Stimulated activated CD4-positive, alpha-beta T cell treated with anti-CD3 and anti-CD28 coated beads, Interleukin-15, amount 100 ng/mL, for 1 hour (primary cell): ENCODE measurements at places on chromosomes 7 and 10.

GRCh38 chr7:117619681-117620080, 139.9 kb downstream of the CFTR start:
- DNase-seq, result no peak

- no peak for DNase-seq
These were observed 25.3 kb upstream of the MTPAP start for GRCh38 chr10:30374353-30374752.

GRCh38 chr10:69208761-69209160, 11.4 kb upstream of the HKDC1 start:
- DNase-seq, result no peak

DNA sequence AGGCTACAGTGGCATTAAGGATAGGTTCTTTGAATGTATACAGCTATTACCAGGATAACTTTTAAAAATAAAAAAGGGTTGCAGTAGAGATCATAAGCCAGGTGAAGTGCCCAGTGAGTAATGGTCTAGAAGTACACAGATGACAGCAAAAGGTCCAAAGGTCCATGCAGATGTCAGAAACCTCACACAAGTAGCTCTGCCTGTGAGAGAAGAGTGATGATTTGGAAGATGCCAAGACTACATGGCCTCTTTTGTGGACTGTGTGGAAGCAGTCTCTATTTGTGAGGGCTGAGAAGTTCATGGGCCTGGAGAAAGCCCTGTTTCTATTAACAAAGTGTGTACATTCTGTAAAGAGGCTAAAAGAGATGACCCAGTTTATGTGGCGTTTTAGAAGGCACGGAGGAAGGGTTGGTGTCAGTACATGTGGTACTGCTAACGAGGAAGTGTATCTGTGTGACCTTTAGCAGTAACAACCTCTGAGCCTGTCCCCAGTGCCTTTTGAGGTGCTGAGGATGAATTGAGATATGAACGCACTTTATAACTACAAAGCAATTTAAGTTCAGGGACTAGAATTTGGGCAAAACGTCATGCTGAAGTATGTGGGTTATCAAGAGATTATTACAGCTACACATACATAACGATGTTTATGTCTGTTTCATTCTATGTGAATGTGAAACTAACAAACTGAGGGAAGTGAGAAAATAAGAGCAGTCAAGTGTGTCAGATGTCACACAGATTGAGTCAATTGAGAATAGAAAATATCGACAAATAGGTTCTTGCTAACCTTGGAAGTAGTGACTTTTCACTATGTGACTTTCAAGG, 7.6 kb downstream of the CYCS start:
- no peak for DNase-seq

GRCh38 chr10:132434405-132435005, 37.5 kb downstream of the PWWP2B start:
- DNase-seq, result peak; percentile 41

DNA sequence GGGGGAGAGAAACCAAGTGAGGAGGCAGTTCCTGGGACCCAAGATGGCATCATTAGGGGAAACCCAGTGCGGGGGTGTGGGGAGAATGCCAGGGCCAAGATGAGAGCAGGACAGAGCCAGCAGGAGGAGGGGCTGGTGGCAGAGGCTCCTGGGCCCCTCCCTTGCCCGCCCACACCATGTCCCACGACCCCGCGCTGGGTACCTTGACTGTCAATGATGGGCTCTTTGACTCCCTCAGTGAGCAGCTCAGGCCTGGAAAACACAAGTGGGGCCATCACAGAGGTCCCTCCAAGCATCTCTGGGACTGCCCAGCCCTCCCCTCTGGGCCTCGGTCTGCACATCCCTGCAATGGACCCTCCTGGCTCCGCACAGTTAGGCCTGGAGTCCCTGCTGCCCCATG, 75.4 kb downstream of the RABGEF1 start:
- DNase-seq, result no peak

- DNase-seq, result no peak
These were observed 283.7 kb downstream of the MALRD1 start for GRCh38 chr10:19332304-19332703.

DNA sequence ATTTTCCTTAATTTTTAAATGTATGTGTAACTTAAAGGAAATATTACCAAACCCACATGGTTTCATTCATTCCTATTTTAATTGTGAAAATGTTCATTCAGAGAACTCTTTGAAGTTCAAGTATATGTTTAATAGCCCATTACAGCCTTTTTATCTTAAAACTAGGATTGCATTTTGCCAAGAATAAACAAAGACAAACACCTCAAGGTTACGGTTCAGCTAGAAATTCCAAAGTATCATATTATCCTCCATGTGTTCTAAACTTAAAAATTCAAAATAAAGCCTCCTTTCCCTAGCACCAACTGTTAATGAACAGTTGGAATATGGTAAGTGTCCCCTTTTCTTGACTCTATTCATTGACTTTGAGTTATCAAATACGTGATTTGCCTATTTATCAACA, 215.6 kb upstream of the SEMA3E start:
- no peak for DNase-seq

GRCh38 chr10:17210361-17210760, 8.9 kb upstream of the TRDMT1 start:
- DNase-seq, result no peak

- no peak for DNase-seq
These were observed 391.4 kb upstream of the ETV1 start for GRCh38 chr7:14380881-14381280.

DNA sequence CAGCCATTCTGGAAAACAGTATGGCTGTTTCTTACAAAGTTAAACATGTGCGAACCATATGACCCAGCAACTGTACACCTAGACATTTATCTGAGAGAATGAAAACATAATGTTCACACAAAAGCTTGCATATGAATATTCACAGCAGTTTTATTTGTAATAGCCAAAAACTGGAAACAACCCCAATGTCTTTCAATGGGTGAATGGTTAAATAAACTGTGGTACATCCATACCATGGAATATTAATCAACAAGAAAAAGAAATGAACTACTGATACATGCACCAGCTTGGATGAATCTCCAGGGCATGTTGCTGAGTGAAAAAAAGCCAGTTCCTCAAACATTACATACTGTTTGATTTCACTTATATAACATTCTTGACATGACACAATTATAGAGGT, 37.3 kb downstream of the LEP start:
- DNase-seq, result no peak
